ENCODE measurements at places on chromosomes 5 and 9.
A peak's percentile ranks its signal among the peaks of the same experiment; 100 is the strongest.

DNA sequence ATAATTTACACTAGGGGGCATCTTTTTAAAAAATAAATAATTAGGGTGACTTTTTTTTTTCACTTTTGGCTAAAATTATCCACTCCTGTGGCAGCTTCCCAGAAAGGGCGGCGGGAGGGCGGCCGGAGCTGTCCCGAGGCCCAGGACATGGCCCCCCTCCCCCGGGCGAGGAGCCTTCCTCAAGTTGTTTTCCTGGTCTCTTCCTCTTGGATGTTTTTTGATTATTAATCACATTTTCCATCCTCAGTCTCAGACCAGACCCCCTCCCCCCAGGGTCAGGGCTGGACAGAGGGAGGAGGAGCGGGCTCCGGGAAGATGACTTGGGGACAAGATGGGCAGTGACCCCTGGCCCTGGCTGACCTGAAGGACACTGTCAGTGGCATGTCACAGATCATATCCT lies 4.7 kb upstream of the CNTFR start:
- DNase-seq = no peak

GRCh38 chr9:137045294-137046087 lies 486 bp downstream of the NPDC1 start:
- no peak for DNase-seq

DNA sequence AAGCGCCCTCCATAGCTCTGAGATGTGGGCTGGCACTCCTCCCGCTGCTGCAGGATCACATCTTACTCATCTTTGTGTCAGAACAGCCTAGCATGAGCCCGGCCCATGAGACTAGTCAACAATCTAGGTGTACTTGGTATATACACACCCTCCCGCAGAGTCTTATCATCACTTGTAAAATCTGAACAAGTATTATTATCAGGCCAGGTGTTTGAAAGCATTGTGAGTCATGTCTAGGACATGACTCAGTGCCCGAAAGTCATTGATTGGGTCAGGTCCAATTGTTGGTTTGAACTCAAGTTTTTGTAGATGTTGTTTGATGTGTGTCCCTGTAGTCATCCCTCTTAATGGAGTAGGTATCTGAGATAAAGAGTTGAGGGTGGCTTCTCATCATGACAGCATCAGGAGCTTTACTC lies 108.7 kb downstream of the CFAP90 start:
- no peak for DNase-seq

- peak; percentile 58 for DNase-seq
Measured at GRCh38 chr5:57841676-57842363, 359.2 kb upstream of the ACTBL2 start.

DNA sequence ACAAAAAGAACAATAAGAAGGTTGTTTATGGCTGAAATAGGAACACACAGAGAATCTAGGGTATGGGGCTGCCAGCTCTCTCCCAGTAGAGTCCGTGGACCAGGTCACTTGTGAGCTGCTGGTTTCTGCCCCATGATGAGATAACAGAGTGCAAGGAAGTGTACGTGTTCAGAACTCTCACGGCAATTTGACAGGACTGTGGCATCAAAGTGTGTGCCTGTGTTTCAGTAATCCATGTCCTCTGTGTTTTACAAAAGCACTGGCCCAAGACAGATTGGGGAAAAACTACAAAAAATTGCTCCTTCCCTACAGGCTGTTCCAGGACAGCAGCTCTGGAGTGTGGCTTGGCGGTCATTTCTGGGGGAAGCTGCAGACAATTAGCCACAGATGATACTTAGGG lies 184.6 kb downstream of the AUH start:
- no peak for DNase-seq

- DNase-seq = no peak
Measured at GRCh38 chr5:158874343-158874742, 225.4 kb downstream of the EBF1 start.

DNA sequence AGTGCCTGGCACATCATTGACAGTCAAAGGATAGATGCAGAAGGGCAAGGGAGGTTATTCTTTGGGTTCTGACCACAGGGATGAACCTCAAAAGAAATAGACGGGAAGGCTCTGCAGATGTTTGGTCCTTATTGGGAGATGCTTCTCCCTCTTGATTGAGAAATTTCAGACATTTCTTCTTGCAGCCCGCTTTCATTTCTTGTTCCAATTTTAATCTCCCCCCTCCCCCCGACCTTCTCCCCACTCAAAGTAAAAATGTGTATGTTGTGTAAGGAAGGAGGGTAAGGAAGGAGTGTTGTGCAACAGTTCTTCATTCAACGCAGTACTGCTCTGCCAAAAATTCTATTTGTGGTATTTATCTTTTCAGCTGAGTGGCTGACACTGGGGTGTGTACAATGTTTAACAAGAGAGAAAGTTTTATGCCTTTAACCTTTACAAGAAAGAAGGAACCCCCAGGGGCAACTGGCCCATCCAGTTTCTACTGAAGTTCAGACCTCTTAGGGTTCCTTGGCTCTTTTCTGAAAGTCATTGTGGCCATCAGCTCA lies 46.3 kb upstream of the TNFSF15 start:
- no peak for DNase-seq

- DNase-seq = no peak
Measured at GRCh38 chr9:76759732-76760131, 4.5 kb upstream of the PCA3 start.

- no peak for DNase-seq
Measured at GRCh38 chr5:15808577-15808976, 308.6 kb downstream of the FBXL7 start.

DNA sequence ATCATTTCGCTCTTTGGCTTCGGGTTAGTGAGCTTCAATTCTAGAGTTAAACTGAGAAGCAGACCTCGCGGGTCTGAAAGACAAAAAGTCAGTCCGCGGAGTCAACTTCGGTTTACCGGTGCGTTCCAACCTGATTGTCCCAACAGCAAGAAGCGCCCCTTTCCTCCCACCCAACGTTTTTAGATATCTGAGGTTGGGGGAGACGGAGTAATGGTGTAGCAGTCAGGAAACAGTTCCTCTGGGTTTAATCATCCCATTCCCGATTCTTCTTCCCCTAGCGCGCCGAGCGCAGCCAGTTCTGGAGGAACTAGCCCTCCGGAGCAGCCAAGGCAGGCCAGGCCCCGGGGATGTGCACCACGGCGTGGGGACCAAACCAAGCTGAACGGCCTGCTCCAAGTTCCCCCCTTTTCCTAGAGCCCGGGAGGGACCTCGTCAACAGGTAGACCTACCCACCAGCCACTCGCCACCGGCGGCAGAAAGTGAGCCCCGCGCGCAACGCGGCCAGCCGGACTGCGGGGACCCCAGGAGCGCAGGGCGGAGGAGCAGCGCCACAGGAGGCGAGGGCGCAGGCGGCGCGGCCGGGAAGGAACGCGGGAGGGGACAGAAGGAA lies 622 bp upstream of the ISL1 start:
- no peak for DNase-seq

- DNase-seq = no peak
Measured at GRCh38 chr9:90770182-90770738, 31.4 kb upstream of the SYK start.

GRCh38 chr9:95157481-95158151 lies 159.9 kb downstream of the FANCC start:
- DNase-seq = no peak

DNA sequence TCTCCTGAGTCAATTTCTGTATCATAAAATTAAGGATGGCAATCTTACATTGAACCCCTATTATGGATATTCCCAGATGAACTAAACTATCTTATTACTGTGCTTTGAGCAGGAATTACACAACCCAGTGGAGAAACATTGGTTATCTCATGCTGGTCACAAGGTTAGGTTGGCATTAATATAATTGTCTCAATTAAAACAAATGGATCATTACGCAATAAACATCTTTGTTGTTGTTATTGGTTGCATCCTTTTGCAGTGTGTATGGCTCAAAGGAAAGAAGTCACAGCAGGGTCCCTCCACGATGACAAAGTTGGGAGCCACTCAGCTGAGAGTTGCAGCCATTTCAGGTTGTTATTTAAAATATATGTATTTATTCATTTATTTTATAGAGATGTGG lies 297.0 kb upstream of the KLF4 start:
- DNase-seq = no peak

GRCh38 chr5:174895360-174895759 lies 171.0 kb downstream of the MSX2 start:
- DNase-seq = no peak

- DNase-seq = no peak
Measured at GRCh38 chr5:20166456-20166855, 178.5 kb upstream of the CDH18 start.

DNA sequence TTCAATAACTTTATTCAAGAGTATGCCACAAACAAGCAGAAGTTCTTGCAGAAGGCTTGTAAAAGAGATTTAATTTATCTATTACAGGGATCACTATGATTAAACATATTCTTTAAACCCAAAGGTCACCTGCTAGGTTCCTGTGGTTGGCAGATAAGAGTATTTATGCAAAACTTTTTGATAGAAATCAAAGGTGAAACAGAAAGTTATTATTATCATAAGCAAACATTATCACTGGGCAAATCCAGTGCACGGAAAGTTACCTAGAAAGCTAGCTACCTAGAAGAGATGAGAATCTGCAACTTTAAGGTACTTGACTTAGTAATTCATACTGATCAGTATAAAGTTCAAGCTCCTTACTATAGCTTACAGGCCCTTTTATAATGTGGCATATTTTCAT lies 3.2 kb downstream of the STARD4 start:
- DNase-seq = no peak

- DNase-seq = no peak
Measured at GRCh38 chr9:20634895-20635294, 12.6 kb upstream of the MLLT3 start.

GRCh38 chr5:146334074-146334533 lies 4.5 kb upstream of the POU4F3 start:
- DNase-seq = no peak

DNA sequence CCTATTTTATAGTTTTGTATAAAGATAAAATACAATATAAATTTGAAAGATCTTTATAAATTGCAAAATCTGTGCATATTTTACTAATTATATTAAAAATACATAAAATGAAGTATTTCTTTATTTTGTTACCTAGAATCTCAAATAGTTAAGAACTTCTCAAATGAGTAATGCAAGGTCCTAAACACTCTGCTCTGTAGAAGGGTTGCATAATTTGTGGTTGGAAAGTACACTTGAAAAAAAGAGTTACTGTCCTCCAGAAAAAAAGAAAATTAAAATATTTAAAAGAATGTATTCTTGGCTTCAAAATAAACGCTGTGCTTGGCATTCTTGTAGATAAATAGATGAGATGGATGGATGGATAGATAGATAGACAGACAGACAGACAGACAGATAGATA lies 428.8 kb upstream of the CDH6 start:
- no peak for DNase-seq

DNA sequence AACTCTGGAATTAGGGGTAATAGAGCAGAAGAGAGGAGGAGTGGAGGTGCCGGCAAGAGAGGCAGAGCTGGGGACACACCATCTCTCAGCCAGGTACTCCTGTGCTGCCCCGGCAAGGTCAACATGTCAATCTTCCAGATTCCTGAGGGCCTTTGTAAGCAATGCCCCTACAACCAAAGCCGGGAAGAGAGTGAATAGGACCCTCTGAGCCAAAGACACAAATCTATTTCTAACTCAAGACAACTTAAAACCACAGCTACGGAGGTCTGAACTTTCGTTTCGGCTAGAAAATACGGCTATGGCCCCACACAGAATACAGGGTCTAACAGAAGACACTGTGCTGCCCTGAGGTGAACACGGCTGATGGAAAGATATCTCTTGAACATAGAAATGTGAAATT lies 66.6 kb downstream of the SERINC5 start:
- DNase-seq = no peak

DNA sequence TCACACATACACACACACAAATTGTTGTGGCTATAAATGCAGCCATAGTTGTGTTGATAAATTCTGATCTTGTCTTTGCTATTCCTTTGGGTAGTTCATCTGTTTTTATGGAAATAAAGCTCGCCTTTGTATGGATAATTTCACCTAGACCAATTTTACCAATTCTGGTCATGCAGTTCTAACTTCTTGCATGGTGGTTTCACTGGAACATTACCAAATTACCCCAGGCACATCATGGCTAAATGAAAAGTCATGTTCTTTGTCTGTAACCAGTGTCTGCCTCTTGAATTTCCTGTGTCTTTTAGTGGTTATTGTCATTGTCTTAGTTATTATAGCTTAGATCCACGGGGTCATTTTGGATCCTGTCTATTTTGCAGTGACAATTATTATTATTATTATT lies 50.3 kb upstream of the TMC1 start:
- no peak for DNase-seq

DNA sequence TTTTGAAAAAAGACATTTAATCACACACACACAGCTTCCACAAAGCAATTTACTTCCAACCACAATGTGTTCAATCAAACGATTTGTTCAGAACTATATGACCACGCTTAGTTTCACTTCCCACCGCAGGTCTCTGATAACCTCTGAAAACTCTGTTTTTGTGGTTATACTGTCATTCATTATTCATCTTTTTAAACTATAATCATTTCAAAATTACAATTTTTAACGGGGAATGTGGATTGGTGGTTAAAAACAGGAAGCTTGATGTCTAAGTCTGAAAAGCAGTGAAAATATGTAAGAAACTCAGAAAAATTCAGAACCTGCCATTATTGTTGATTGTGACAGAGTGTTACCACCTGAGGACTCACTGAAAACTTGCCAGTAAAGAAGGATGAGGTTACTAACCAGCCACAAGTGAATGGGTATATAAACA lies 12.7 kb upstream of the TMEM174 start:
- DNase-seq = no peak

DNA sequence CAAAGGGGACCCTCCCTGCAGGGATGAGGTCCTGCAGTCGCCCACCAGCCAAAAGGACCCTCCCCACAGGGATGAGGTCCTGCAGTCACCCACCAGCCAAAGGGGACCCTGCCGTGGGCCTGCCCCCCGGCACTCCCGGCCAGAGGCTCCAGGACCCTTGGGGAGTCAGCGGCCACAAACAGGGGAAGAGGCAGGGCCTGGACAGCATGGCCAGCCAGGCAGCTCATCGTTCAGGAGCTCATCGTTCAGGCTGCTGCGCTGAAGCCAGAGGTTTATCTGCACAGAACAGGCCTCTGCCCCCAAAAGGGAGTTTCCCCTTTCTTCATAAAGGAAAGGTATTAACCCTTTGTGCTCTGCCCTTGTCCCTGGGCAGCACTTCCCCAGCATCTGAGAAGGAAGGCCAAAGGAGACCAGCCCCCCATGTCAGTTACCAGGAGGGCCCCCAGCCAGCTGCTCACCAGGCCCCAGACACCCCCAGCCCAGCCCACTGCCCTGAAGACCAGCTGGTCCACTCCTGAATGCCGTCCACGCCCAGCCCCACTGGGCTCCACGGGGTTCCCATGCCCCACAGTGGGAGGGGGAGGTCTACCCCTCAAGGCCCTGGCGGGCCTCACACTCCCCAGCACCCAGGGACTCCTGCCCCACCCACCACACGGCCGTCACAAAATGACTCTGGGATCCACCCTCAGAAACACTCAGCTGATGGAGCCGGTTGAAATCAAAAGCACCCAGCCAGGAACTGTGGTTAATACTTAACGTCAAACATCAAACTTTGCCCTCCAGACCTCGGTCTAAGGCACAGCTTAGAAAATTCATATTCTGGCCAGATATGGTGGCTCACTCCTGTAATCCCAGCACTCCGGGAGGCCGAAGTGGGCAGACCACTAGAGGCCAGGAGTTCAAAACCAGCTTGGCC lies 6.3 kb downstream of the SLC12A7 start:
- no peak for DNase-seq
